Astrocyte (in vitro differentiated cells and primary cell): ENCODE measurements at places on chromosomes 1 and 21. TPM values are rescaled to one million over a fixed set of nuclear protein-coding genes. Genes with fewer than 3 reads are reported as not detected.

- no peak for DNase-seq
These were observed 11.7 kb upstream of the RNF2 start for GRCh38 chr1:185033686-185034085.

Gene OR2T2
- total RNA-seq: not detected in 2 replicates

Gene KIAA0040
- 5.0 and 5.2 TPM in 2 replicates for total RNA-seq

Gene USH2A
- total RNA-seq: 0.02 TPM in 2 replicates

Gene LHX8
- total RNA-seq: 0.48 and 0.52 TPM in 2 replicates

DNA sequence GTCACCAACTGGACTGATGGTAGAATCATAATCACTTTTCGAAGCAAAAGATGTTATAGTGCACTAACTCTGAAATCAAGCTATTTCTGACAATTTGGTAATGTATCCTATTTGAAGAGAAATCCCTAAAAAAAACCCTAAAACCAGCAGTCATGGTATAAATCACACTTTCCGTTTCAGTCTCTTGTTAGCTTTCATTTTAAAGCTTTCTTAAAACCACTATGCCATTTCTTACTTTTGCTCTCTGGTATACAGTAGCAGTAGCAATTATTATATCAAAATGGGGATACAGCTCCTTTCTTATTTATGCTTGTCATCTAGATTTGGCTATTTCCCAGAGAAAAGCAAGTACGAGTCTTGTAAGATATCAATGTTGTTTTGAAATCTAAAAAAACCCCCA lies 323.3 kb downstream of the KCTD3 start:
- DNase-seq: no peak
